ENCODE measurements at places on chromosomes 7 and 10.

- no peak for DNase-seq
These were observed 9.3 kb downstream of the ADAP1 start for GRCh38 chr7:945147-945555.

DNA sequence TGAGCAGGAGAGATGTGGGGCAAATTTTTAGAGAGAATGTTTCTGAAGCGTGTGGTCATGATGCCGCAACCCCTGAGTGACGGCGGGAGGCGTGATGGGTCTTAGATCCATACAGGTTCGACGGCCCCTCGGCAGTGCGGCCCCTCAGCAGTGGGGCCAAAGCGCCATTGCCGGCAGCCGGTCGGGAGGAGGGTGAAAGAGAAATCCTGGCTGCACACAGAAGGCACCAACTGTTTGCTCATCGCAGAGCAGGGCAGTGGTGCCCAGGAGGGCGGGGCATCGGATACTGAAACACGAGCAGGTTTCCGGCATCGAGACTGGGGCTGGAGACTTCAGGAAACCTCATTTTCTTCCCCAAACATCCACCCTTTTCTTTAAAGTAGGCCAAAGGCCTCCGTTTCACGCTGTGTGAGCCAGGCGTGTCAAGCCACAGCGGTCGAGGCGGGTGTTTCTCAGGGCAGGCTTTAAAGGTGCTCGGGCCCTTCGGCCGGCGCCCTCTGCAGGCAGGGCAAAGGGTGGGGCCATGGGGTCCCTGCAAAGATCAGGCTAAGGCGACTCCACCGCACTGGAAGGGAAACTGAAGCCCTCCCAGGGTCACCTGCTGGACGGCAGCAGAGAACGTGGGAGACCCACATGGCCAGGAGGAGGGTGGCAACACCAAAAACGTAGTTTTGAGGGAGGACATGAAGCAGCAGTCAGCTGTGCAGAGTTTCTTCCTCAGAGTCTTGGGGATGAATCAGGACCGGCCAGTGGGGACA, 42.0 kb upstream of the PPP2R2D start:
- no peak for DNase-seq

DNA sequence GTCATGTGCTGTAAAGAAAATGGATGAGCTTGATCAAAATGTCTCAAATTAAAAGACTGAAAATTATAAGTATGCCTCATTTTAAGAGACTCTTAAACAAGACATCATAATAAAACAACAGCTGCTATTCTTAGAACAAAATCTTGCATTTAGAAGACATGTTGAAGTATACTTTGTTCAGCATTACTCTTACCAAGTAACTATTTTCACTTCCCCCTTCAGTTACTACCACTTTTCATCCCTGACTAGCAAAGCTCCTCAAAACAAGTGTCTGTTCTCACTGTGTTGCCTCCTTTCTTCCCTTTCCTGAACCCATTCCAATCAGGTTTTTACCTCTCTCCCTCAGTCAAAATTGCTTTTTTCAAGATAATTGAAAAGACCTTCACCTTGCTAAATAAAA, 31.6 kb downstream of the ELAPOR2 start:
- DNase-seq = no peak

DNA sequence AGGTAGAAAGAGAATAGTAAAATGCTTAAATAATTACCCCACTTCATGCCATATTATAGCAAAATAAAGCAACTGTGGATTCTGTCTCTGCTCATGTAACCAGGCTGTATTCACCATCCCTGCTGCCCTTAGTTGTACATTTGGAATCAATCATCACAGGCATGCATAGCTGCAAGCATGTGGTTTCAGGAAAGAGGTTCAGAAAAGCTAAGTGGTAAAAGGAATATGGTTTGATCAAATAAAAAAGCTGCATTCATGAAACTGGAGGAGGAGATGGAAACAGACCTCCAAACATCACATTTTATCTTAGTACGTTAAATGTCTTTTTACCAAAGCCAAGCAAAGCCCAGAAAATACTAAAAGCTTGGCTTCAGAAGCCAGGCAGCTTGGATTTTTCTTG, 81.3 kb downstream of the ADAM22 start:
- no peak for DNase-seq

Measured in AG08395 (cell line).